ENCODE measurements at places on chromosomes 1 and 21.
A peak's percentile ranks its signal among the peaks of the same experiment; 100 is the strongest.

GRCh38 chr1:202954057-202954745, 3.9 kb downstream of the ADIPOR1 start:
- DNase-seq: no peak

GRCh38 chr1:51990478-51990965, at the start of gene RAB3B:
TSS of gene RAB3B (minus strand) at chr1:51990700. CDS start at chr1:51977117, 13,583 bp downstream.
- peak; percentile 16 for DNase-seq

DNA sequence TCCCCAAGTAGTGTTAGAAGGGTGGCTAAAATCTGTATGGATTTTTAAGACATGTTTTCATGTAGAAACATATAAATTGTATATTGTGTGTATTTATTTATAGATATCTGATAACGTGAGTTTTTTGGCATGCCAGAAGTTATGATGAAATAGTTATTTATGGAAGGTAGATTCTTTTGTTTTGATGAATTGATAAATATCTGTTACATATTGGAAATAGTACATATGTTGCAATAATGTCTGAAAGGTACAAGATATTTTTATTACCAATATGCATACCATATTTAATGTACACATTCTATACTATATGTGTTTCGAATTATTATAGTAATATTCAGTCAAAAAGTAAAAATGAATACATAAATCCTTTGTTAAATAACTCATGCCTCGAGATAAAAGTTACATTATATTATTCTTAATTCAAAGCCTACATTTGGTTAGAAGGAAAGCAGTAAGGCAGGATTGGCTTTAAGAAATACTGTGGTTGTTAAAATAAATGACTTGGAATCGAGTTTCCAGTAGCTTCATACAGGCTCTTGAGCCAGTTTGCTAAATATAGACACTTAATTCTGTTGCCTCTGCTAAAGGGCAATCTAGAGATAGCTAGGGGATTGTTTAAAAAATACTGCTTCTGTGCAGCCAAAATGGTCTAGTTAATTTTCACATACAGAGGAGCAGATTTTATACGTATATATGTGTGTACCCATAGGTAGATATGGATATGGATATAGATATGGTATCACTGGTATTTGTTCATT, 1175.1 kb upstream of the B3GALT2 start:
- DNase-seq: no peak

GRCh38 chr1:29330856-29331255, 94.5 kb downstream of the PTPRU start:
- DNase-seq: no peak

GRCh38 chr1:240362826-240363225, 249.1 kb downstream of the GREM2 start:
- no peak for DNase-seq

DNA sequence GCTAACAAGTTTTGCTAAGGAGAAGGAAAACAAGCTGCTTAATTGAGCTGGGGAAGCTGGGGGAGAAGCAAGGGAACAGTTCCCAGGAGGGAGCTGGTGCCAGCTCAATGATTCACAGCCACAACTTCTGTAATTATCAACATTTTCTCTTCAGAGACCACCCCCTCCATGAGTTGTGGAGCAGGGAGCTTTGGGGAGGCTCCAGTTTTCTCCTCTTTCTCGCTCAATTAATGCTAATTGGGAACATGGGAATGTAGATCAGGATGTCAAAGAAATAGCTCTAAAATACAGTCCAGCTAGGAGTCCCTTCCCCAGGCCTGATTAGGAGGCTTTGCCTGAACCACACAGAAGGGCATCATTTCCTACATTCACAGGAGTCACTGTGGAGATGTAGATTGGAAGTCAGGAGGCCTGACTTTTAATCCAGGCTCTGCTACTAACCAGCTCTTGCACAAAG, 12.1 kb upstream of the MNDA start:
- no peak for DNase-seq

DNA sequence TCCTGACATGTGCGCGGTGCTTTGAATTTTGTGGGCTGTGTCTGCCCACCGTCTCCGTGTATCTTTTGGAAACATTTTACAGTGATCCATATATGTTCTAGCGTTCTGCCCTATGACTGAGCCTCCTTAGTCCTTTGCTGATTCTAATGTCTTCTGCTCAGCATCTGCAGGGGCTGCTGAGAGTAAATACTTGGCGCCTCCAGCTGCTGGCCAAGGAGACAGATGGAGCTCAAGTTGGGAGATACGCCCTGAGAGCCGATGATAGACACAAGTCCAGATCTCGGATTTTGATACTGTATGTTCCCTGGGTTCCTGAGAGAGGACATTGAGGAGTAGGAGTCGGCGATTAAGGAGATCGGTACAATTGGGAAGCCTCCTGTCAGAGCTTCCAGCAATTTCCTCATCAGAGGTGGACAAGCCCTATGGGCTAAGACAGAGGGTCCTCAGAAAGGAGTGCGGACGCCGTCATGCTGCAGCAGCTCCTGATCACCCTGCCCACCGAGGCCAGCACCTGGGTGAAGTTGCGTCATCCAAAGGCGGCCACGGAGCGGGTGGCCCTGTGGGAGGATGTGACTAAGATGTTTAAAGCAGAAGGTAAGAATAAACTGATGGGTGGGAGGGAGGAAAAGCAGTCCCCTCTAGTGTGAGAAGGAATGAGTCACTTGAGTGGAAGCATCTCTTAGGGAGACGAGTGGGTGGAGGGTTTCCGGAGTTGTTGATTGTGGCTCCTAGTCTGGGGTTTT, 390 bp downstream of the ZFP69B start:
- no peak for DNase-seq

DNA sequence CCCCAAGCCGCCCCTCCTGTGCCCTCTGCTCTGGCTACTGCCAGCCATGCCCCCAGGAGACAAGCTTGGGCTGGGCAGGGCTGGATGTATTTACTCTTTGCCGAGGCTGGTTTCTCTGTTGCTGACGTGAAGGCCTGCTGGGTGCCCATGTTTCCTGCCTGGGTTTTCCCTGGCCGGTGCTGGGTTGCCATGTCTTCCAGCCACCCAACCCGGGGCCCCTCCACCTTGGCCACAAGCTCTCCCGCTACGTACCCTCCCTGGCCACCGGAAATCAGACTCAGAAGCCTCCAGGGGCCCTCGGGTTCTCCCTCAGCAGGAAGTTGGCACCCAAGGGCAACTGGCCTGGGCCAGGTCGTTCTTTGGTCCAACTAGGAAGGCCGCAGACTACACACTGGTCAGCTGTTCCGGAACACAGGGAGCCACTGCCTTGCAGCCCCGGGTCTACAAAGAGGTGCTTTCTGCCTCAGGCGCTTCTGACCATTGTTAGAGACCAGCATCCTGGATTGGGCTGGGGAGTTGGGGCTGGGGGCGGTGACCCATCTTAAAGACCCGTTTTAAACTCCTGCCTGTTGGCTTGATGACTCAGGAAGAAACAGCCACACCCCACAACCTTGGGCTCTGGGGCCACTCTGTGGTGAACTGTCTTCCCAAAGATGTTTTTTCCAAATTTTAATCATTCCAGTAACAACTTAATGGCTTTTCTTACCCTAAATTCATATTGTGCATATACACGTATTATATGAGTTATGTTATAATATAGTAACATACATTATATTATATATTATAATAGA, 71.2 kb upstream of the RUNX3 start:
- DNase-seq: no peak

GRCh38 chr21:33368124-33368523, 35.1 kb upstream of the IFNGR2 start:
- no peak for DNase-seq

GRCh38 chr1:228695015-228695955, 40.0 kb upstream of the RHOU start:
- DNase-seq: no peak

DNA sequence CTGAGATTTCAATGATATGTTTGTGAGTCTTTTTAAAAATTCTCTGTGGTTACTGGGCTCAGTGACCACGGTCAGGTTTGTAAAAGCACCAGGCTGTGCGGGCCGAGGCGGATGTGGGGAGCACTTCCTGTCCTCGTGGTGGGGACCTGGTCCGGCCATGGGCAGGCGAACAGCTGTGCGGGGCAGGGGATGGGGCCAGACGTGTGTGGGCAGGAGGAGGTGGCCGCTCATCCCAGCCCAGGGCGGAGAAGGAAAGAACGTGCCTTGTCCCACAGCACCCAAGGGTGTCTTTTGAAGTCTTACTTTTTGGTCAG, 5.2 kb upstream of the OXCT2 start:
- DNase-seq: no peak

DNA sequence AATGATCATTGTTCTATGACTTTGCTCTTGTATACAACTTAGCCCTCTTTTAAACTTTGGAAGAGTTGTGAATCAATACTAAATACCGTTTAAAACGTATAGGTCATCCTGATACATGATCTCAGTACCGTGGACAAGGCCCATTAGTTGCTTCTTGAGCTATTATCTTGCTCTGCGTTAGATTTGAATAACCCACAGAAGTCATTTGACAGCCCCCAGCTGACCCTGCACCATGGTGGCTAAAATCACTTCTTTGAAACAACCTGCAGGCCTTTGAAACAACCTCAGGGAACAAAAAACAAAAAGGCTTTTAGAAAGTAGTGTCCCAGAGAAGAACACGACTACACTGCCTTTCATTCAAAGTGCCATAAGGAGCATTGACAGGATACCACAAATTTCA, 473.0 kb upstream of the ADGRL2 start:
- DNase-seq: no peak

DNA sequence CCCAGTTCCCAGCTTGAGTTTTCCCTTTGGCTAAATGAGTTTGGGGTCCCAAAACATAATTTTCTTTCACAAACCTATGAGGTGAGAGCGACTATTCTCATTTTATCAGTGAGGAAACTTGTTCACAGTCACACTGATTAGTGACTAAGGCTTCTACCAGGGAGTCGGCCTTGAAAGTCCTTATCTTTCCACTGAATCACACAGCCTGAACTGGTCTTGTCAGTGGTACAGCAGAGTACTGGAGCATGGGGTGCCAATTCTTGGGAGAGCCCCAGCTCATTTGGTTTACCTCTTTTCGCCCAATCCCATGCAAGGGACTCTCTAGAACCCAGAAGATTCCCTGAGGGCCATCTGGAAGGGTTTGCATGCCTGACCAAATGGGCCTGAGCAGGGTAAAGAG, 16.9 kb downstream of the HSD3B2 start:
- DNase-seq: no peak

GRCh38 chr21:21457077-21457476, 458.9 kb downstream of the NCAM2 start:
- DNase-seq: no peak

GRCh38 chr1:68359045-68359444, 90.7 kb downstream of the RPE65 start:
- no peak for DNase-seq

- no peak for DNase-seq
These were observed 36.1 kb upstream of the RGS1 start for GRCh38 chr1:192539297-192540092.

- DNase-seq: no peak
These were observed 39.2 kb downstream of the RNASEL start for GRCh38 chr1:182549811-182550210.

- no peak for DNase-seq
These were observed 56.4 kb upstream of the FMOD start for GRCh38 chr1:203407296-203407695.

GRCh38 chr1:3467096-3468036, 12.9 kb downstream of the ARHGEF16 start:
- DNase-seq: no peak

DNA sequence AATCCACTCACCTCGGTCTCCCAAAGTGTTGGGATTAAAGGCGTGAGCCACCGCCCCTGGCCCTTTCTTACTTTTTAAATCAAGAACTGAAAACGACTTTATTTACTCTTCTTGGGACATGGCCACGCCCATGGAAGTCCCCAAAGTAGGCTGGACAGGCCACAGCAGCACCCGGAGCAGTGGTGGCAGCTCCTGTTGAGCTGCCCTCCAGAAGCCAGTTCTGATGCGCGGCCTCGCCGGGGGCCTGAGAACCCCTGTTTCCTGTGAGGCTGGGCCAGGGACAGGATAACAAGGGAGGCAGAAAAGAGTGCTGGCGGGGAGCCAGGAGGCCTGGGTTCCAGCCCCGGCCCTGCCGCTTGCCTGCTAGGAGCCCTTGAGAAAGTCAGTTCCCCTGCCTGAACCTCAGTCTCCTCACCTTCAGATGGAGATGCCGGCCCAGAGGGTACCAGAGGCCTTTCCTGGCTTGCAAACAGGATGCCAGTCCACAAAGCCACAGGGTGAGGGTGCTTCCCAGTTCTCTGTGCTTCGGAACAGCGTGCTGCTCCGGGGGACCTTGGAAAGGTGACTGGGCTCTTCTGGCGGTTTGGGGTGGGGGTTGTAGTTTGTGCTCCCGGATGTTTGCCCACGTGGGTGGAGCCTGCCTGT, 59.4 kb downstream of the RUNX3 start:
- DNase-seq: no peak

DNA sequence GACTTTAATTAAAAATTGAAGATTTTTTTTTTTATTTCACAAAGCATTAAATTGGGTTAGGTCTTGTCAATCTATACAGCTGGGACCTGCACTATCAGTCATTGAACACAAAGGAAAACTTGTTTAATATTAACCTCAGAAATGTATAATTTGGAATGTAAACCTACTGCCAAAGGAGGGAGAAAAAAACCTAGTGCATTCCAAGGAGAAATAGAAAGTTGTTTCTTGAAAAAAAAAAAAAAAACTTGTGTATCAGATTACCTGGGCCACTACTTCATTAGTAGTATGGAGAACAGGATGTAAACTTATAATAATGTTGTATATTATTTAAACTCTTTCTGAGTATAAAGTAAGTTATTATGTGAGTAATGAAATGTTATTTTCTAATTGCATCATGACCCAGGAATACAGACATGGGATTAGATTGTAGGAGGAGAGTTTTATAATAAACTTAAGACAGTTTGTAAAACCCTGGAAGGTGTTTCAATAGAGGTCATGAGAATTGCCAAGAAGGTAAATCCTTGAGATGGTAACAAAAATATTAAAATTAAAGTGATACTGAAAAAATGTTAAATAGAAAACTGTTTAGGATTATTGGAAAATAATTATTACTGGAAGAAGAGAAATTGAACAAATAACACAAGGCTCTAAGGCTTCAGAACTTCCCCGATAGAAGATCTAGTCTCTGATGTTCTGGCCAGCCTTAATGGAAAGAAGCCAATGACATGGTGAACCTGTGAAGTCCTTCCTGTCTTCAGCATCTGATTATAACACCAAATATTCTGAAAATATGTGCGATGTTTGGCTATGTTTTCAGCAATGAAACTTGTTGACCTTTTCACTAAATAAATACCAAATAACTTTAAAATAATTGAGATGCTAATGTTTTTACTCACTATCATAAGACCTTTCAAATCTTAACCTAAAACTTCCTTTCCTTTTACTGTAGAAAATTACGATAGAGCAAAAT, 412.8 kb upstream of the LYPLAL1 start:
- no peak for DNase-seq

DNA sequence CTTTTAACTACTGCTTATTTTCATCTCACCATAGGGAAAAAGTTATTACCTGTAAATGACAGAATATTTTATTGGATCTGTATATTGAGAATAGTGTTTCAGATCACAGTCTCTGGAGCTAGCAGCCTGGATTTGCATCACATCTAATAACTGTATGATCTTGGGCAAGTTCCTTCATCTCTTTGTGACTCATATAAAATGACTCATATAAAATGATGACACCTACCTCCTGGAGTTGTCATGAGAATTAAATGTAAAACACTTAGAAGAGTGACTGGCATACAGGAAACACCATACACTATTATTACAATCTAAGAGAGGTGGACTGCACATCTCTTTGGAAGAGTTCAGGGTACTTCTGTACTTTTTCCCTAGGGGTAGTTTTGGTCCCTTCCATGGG, 421.3 kb downstream of the NEGR1 start:
- no peak for DNase-seq

GRCh38 chr1:161267321-161267720, 8.8 kb downstream of the PCP4L1 start:
- DNase-seq: no peak

All from amygdala (tissue), 56 donors.